Epithelial cell of proximal tubule (primary cell): ENCODE measurements at places on chromosomes 11 and 22.

GRCh38 chr11:64131683-64132190 is 34.2 kb downstream of the MACROD1 start:
- DNase-seq = no peak

DNA sequence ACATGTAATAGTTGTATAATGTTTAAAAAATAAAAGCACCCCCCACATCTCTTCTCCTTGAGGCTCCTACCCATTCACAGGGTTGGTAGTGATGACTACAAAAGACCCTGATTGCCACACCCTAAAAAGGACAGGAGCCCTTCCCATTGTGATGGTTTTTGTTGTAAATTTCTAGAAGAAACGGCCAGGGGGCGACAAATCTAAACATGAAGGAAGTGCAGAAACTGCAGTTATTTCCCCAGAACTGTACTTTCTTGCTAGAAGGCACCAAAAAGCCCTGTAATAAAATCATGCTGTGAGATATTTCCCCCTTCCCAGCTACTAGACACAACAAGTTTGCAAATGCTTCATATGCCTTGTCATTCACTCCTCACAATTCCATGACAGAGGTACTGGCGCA is 10.8 kb downstream of the PRR5L start:
- peak; percentile 9 for DNase-seq

- DNase-seq = peak; percentile 85
These were observed 745.7 kb downstream of the FAM181B start for GRCh38 chr11:81987829-81988472.

DNA sequence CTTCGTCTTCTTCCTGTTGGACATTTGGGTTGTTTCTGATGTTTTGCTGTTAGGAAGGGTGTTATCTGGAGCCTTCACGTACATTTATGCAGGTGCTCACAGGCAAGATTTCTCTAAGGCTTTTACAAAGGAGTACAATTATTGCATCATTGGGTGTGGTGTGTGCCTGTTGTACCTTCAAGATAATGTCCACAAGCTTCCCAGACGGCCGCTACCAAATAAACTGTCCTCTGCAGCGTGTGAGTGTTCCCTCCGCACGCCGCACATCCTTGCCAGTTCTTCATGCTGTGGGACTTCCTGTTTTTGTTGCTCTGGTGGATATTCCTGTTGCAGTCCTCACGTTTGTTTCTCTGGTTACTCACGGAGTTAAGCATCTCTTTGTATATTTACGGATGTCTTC is 133.3 kb downstream of the TBC1D22A start:
- no peak for DNase-seq

DNA sequence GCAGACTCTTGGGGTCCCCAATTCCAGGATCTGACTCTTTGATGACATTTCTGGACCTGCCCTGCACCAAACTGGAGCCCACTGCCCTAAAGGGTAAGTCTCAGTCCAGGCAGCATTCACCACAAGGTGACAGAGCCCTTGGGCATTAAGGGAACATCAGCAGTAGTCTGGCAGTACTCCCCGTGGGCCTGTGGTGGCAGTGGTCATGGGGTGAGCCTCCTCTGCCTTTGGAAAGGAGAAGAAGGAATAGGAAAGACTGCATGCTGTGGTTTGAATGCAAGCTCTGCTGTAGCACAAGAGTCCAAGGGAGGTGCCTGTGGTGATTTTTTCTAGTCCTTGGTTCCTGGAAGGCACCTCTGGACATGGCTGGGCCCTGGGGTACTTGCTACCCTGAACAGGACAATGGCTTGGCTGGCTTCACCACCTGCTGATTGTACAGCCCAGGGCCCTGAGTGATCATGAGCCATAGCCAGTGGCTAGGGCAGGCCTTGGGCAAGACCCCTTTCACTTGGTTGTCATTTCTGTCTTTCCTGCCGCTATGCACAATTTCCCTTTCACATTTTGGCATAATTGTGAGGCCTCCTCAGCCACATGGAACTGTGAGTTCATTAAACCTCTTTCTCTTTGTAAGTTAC is 160.7 kb upstream of the GRIA4 start:
- DNase-seq = no peak

GRCh38 chr11:33773404-33773986 is 825 bp downstream of the FBXO3 start:
- no peak for DNase-seq
